Stimulated activated naive B cell treated with anti-CD40 and anti-IgM and Interleukin-4, amounts not matched to agents 10 μg/mL and 1 μg/mL and 100 μg/mL, for 72 hours (primary cell): ENCODE measurements at places on chromosomes 5 and 9.

- peak; percentile 28 for DNase-seq
- H3K4me3 ChIP-seq: peak overlapping the region; percentile 33
- H3K27me3 ChIP-seq: peaks cover 22% of the 10 kb centered on the region
- H3K27ac ChIP-seq: peak overlapping the region; percentile 88
- peaks cover 21% of the 10 kb centered on the region for H3K4me1 ChIP-seq
Observed at GRCh38 chr5:160506006-160507004, 84.7 kb downstream of the PTTG1 start.

DNA sequence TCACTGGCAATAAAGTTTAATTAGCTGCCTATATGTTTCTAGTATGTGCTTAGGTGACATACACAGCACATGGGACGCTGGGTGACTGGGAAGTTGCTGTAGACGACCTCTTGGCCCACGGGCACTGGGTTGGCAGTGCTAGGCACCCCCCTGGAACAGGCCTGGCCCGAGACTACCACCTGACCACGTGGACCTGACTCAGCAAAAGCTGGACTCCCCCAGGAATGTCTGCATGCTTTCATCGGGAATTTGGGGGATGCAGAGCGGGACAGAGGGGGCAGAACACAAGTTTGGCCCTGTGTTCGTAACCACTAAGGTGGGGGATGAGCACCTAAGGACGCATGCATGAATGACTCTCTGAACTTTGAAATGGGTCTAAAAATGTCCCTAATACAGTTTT is 16.6 kb upstream of the INPP5E start:
- no peak for DNase-seq
- no peak overlapping the region for H3K4me3 ChIP-seq
- peaks cover 39% of the 10 kb centered on the region for H3K36me3 ChIP-seq
- H3K4me1 ChIP-seq: no peaks in the 10 kb centered on the region

- no peak for DNase-seq
- H3K4me1 ChIP-seq: no peaks in the 10 kb centered on the region
- H3K27me3 ChIP-seq: no peaks in the 10 kb centered on the region
- H3K4me3 ChIP-seq: no peak overlapping the region
- no peaks in the 10 kb centered on the region for H3K36me3 ChIP-seq
Observed at GRCh38 chr9:115327436-115328122, 209.6 kb upstream of the TNC start.

GRCh38 chr5:38562444-38563210 is 6.2 kb upstream of the LIFR start:
- H3K4me1 ChIP-seq: no peaks in the 10 kb centered on the region
- H3K4me3 ChIP-seq: no peak overlapping the region
- H3K36me3 ChIP-seq: no peaks in the 10 kb centered on the region

DNA sequence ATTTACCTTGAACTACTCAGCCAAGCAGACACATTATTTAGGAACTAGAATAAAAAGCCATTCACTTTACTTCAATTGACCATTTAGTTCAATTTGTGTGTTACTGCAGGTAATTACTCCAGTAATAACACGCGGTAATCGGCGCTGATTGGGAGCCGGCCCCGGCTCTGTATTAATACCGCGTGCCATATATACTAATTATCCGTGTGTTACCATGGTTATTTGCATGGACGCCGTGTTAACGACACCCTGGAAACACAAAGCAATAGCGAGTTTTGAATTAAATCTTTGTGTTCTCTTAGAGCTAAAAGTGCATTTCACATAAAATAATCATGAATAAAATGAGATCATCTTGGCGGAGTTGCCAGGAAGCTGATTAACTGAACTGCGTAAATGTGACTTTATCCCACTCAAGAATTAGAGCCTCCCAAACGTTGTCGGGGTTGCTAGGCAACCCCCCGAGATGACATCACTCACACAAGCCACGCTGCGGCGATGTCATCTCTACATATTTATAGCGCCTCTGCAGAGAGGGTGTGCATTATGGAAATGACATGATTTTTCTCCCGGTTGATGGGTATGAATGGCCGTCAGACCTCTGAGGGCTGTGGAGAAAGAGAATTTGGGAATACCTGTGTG is 41.4 kb upstream of the RNU6ATAC start:
- peaks cover 9% of the 10 kb centered on the region for H3K4me1 ChIP-seq
- DNase-seq: no peak
- H3K4me3 ChIP-seq: no peak overlapping the region
- H3K27ac ChIP-seq: no peak overlapping the region

GRCh38 chr5:6868171-6868570 is 154.9 kb downstream of the TENT4A start:
- H3K4me1 ChIP-seq: no peaks in the 10 kb centered on the region
- H3K27ac ChIP-seq: no peak overlapping the region
- DNase-seq: no peak

GRCh38 chr5:147465747-147466146 is 44.1 kb downstream of the DPYSL3 start:
- no peaks in the 10 kb centered on the region for H3K36me3 ChIP-seq
- peaks cover 12% of the 10 kb centered on the region for H3K27me3 ChIP-seq
- H3K27ac ChIP-seq: no peak overlapping the region
- no peak for DNase-seq
- no peak overlapping the region for H3K4me3 ChIP-seq
